Type B pancreatic cell (in vitro differentiated cells): ENCODE measurements at places on chromosomes 3 and 15. TPM values are rescaled to one million over a fixed set of nuclear protein-coding genes. Genes with fewer than 3 reads are reported as not detected.

GRCh38 chr3:2706144-2706835, 403.9 kb downstream of the IL5RA start:
- no peak for DNase-seq
- no peaks in the 10 kb centered on the region for H3K4me1 ChIP-seq
- no peaks in the 10 kb centered on the region for H3K27me3 ChIP-seq
- H3K4me3 ChIP-seq: no peak overlapping the region

DNA sequence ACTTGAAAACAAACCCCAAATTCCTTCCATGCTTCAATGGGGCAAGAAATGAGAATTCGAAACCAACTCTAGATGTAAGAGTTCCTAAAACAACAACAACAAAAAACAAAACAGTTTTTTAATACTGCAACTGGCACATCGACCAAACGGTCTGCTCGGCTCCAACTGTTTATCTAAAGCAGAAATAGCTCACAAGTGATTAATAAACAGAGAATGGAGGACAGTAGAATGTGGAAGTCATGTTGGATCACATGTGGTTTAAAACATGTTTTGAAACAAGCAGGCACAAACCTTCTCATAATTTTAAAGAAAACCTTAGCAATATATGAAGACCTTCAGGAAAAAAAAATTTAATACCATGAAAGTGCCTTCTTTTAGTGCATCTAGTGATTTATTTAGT, 55.1 kb downstream of the SETMAR start:
- no peak for DNase-seq
- H3K4me1 ChIP-seq: peaks cover 25% of the 10 kb centered on the region
- no peak overlapping the region for H3K4me3 ChIP-seq
- H3K36me3 ChIP-seq: peaks cover 12% of the 10 kb centered on the region

Gene FAM3D
- total RNA-seq: 7.4 and 7.6 TPM in 2 replicates

DNA sequence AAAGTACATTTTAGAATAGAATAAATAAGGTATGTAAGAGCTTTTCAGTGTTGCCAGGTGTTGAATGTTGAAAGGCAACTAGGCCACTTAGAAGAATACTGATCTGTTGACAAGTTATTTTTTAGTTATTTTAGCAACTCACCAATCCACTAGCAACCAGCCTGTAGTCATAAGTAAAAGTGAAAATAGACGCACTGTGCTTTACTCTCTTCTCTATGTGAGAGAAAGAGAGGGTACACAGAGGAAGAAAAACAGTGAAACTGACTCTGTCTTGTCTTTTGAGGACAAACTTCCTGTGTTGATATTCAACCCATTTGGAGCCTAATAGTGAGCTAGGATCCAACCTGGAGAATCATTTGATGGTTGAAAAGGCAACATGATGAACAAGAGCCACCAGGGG, 327.1 kb upstream of the GOLIM4 start:
- no peak for DNase-seq
- H3K4me1 ChIP-seq: peaks cover 8% of the 10 kb centered on the region
- H3K4me3 ChIP-seq: no peak overlapping the region
- no peak overlapping the region for H3K27ac ChIP-seq
- no peaks in the 10 kb centered on the region for H3K27me3 ChIP-seq

GRCh38 chr3:158950178-158950901, 148.5 kb downstream of the MFSD1 start:
- no peaks in the 10 kb centered on the region for H3K4me1 ChIP-seq
- H3K36me3 ChIP-seq: no peaks in the 10 kb centered on the region
- no peak overlapping the region for H3K4me3 ChIP-seq
- DNase-seq: no peak
- no peak overlapping the region for H3K27ac ChIP-seq
